Stimulated activated CD4-positive, alpha-beta T cell treated with anti-CD3 and anti-CD28 coated beads, Interleukin-1b, Interleukin-23, amount 100 ng/mL, for 4 hours (primary cell): ENCODE measurements at places on chromosomes 5 and 9.

DNA sequence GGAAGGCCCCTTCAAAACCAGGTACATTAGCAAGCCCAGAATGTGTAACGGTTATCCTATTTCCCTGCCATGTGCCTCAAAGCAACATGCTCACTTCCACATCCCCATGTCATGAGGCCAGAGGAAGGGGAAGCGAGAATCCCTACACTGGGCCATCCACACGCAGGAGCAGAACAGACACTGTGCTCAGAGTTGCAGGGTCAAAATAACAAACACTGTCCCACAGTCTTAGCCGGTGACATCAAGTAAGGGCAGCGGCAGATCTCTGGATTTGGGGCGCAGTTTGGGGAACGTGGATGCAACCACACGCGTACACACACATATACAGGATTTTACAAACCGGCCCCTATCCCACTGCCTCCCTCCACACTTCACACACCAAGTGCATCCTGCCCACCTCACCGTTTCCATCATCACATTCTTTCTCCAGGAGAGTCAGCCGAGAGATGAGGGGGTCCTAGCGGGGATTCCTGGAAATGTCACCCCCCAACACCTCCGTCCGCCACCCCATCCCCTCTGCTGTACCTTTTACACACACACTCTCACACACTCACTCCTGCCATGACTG, 776 bp downstream of the APBA1 start:
- DNase-seq: no peak

GRCh38 chr5:101788797-101789196, 507.3 kb downstream of the SLCO4C1 start:
- DNase-seq: no peak

DNA sequence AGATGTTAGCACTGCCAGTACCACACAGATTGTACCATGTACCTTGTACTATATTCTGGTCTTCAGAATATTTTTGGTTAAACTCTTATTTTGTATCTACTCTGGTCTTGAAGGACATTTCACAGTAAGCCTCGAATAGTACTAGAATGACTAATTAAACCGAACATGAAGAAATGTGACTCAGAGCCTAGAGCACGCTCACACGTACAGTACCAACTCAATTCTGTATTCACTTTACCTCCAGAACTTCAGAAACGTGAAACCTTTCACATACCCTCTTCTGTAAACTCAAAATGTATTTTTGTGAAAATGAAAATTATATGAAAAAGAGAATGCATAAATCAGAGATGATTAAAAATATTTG, 112.8 kb downstream of the MVB12B start:
- DNase-seq: no peak

DNA sequence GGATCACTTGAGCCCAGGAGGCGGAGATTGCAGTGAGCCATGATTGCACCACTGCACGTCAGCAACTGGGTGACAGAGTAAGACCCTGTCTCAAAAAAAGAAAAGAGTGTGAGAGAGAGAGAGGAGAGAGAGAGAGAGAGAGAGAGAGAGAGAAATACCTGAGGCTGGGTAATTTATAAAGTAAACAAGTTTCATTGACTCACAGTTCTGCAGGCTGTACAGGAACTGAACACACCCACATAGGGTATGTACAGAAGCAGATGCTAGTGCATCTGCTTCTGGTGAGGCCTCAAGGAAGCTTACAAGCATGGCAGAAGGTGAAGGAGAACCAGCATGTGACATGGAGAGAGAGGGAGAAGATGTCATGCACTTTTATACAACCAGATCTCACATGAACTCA, 46.4 kb upstream of the CHD1 start:
- no peak for DNase-seq

GRCh38 chr5:137072361-137073115, 426.6 kb downstream of the SPOCK1 start:
- DNase-seq: no peak

- DNase-seq: no peak
Observed at GRCh38 chr5:53923961-53924360, 363.5 kb downstream of the NDUFS4 start.
